ENCODE measurements at places on chromosomes 2 and 18.

DNA sequence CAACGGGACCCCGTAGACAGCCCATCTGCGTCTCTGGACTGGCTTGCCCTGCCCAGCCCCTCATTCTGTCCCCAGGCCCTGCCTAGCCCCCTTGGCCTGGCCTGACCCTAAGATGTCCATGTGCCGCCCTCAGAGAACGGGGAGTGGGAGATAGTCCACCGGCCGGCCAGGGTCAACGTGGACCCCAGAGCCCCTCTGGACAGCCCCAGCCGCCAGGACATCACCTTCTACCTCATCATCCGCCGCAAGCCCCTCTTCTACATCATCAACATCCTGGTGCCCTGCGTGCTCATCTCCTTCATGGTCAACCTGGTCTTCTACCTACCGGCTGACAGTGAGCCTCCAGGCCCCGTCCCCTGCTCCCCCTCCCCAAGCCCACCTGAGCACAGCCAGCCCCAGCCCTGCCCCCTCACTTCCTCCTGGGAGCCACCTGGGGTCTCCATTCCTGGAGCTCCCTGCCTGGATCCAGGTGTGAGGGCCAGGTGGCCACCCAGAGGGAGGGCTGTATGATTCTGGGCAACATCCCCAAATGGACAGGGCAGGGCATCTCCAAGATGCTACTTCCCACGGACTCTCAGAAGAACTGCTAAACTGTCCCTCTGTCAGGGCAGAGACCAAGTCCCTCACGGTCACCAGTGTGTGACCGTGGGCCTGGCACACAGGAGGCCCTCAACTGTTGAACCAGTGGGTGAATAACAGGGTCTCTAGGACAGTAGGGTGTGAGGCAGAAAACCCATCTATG, 4.0 kb downstream of the CHRND start:
- no peak for DNase-seq

GRCh38 chr2:167249197-167249596, 360.9 kb downstream of the XIRP2 start:
- DNase-seq = peak; percentile 2

DNA sequence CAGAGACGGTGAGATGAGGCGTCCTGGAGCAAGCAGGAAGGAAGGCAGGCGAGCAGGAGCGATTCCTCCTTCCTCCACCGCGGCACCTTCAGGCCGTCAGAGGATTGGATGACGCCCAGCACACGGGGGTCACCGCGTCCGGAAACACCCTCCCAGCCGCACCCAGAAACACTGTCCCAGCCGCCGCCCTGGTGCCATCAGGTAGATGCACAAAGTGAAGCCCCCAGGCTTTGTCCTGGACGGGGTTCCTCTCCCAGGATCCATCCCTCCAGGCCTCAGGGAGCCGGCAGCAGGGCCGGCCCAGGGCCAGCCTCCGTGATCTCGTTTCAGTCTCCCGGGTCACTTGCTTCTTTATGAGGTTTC, 31.5 kb downstream of the RTP5 start:
- no peak for DNase-seq

DNA sequence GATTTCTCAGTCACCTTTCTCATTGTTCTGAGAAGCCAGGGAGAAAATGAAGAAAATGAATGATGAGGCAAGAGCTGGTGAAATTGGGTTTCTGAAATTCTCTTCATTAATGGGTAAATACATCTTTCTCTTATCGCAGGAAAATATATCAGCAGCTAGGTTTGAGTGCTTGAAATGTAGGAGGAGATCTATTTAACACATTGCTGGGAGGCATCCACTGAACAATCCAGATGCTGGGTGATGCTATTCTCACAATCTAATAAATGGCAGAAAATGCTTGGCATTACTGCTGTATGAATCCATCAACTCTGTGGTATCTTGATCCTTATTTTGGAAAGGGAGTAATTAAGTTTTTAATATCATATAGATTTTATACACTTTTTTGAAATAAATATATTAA, 199.6 kb upstream of the LRP1B start:
- DNase-seq = no peak

- DNase-seq = no peak
These were observed 236.0 kb downstream of the SH3BP4 start for GRCh38 chr2:235187806-235188205.

DNA sequence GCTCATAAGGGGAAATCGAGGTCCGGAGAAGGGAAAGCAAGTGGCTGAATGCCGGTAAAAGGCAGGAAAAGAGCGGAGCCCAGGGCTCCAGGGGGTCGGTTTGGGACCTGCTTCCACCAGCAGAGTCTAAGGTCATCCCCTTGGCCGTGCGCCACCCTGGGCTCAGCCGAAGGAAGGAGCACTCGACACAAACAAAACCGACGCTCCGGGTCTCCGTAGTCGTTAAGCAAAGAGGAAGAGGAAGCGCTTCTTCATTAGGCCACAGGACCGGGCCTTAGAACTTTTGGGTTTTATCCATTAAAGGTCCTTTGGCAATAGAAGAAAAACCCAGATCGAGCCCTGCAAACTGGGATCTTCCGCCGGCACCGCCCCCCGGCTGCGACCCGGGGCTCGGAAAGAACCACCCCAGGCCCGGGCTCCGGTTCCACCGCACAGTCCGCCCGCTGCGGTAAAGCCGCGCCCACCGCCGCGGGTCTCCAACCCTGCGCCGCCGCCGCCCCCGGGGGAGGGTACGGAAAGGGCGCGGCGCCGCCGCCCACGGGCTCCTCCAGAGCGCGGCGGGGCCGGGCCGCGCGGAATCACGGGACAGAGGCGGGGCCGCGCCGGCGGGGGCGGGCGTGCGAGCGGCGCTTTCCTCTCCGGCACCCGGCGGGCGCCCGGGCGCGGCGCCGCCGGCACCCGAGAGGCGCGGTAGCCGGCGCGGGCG, at the start of gene TTL:
TSS of gene TTL (plus strand) at position 629 of the 706 bp plus-strand sequence. CDS start 189 bp downstream, outside the sequence.
- DNase-seq = peak; percentile 98

GRCh38 chr2:172969609-172970008, 106.0 kb upstream of the MAP3K20 start:
- peak; percentile 3 for DNase-seq

- no peak for DNase-seq
These were observed 69.7 kb upstream of the NCK2 start for GRCh38 chr2:105674859-105675541.

- no peak for DNase-seq
These were observed 234.3 kb downstream of the CDCA7 start for GRCh38 chr2:173588931-173589369.

DNA sequence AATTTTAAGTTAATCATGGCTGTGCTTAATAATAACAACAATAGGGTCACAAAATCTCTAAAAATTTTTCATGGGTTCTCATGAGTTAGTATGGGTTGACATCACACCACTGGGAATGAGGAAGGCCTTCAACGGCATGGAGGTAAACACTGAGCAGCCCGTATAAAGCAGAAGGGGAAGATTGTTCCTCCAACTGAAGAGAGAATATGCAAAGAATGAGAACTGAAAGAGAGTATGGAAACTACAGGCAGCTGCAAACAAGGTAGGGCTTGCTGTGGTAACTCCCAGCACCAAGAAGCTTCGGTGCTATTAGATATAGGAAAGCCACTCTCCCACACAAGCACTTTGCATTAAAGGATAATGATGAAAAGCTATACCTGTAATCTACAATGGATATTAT, 1242.3 kb upstream of the CELF4 start:
- no peak for DNase-seq

DNA sequence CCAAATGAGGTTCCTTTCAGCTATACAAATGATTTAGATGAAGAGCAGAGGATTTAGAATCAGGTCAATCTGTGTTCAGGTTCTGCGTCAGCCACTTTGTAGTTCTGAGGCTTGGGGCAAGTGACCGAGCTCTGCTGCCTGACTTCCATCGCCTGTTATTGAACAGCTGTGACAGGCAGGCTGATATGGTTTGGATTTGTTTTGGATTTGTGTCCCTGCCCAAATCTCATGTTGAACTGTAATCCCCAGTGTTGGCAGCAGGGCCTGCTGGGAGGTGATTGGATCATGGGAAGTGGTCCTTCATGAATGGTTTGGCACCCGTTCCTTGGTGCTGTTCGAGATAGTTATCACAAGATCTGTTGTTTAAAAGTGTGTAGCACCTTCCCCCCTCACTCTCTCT, 18.6 kb downstream of the TYMS start:
- no peak for DNase-seq

- DNase-seq = no peak
These were observed 249.1 kb downstream of the PHLPP1 start for GRCh38 chr18:62964432-62964831.

GRCh38 chr2:212991120-212991519, 160.3 kb downstream of the IKZF2 start:
- DNase-seq = no peak

DNA sequence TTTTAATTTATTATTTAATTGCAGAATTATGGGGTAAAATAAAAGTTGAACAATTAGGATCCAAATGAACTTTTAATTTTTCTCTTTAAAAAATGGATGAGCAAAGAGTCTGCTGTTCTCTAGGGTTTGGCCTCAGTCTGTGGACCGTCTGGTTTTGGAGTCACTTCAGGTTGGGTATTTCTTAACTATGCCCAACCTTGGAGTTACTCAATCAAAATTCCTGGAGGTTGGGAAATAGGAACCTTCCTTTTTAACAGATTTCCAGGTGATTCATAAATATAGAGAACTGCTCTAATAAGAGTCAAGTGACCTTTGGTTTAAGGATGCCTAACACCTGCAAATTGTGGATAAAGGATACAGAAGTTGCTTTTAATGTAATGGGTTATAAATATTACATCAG, 241.5 kb upstream of the GCFC2 start:
- no peak for DNase-seq

GRCh38 chr2:224039080-224039769, at the start of gene SERPINE2:
SERPINE2 (minus strand) TSS chr2:224039286; CDS start chr2:224001900, 37,386 bp downstream.
- DNase-seq = peak; percentile 43

DNA sequence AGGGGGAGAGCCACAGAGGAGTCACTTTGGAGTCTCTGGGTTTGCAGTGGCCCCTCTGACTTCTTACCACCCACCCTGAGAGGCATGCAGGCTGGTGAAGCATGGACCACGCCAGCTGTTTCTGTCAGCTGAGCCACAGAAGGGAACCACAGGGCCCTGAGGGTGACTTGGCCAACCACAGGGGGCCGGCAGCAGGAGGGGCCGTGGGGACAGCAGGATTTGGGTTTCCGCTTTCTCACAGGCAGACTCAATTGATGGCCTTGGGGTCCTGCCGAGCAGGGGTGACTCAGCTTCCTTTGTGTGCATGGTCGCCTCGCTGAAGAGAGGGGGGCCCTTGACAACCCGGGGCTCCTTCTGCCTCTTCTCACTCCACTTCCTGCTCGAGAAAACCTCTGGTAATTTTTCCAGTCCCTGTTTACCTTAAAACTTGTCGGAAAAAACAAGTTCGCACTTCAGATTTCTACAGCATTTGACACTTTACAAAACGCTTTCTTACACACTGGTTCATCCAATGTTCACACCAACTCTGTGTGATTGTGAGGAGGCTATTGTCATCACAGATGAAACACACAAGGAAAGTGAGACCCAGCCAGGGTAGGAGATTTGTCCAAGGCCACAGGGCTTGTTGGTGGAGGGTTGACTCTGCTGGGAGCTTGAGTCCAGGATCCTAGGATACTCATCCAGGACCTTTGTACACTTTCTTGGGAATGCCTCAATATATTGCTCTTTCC, 311.2 kb downstream of the LPIN1 start:
- DNase-seq = peak; percentile 72
